ENCODE measurements at places on chromosomes 4 and X.

GRCh38 chrX:46865281-46865680 lies 28.4 kb downstream of the RP2 start:
- DNase-seq = peak; percentile 47

- DNase-seq = peak; percentile 27
These were observed 3.9 kb downstream of the MAML3 start for GRCh38 chr4:140149846-140150635.

GRCh38 chr4:2416564-2417225 lies 1.8 kb downstream of the ZFYVE28 start:
- DNase-seq = no peak

DNA sequence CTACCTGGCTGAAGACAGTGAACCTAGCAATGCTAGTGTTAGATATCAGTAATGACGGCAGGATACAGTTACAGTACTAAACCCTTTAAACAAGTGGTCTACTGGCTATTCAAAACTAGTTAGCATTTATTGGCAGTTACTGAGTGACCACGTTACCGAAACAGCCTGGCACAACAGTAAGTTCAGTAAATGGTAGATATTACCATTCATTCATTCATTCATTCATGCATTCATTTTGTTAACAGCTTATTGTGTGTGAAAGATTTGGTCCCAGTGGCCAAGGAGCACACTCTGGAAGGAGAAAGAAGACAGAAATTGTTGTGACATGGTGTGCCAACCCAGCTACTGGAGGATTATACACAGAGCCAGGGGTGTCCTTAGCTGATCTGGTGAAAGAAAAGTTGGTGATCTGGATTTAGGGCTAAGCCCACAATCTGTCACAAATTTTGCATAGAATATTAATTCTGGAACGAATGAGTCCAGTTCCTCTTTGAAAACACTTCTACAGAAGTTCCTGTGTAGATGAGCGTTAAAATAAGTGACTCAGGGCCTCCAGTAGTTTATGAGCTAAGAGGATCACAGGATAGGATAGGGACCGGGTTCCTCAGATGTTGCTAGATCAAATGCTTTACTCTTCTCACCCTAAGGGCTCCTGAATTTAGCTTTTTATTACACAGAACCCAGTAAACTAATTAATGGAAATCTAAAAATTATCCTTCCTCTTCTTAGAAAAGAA lies 179.1 kb downstream of the CBR4 start:
- peak; percentile 56 for DNase-seq

GRCh38 chrX:16433021-16433420 lies 216.9 kb upstream of the S100G start:
- DNase-seq = no peak

DNA sequence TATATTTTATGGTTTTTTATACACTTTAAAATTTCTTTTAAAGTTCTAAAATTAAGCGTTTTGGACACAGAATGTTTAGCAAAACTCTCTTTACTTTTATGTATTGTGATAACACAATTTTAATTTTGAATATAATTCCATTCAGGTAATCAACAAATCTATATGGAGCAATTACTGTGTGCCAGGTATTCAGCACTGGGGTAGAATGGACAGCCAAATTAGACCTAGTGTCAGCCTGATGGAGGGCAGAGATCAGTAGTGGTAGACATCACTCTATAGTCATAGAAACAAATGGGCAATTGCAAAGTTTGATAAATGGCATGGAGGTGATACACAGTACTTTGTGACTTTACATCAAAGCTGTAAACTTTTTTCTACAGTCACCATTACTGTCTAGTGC lies 41.8 kb upstream of the UNC5C start:
- no peak for DNase-seq

- no peak for DNase-seq
These were observed 33.6 kb downstream of the KDM6A start for GRCh38 chrX:44906542-44906941.

GRCh38 chrX:49695276-49696180 lies at the start of gene PAGE1:
Gene PAGE1, minus strand, starts transcription at chrX:49695984. Its CDS starts 1,214 bp downstream, at chrX:49694770.
- no peak for DNase-seq

- DNase-seq = peak; percentile 39
These were observed 28.0 kb upstream of the RBM41 start for GRCh38 chrX:107146670-107147069.

GRCh38 chr4:37475087-37475486 lies 211.1 kb downstream of the RELL1 start:
- no peak for DNase-seq

- DNase-seq = no peak
These were observed 172.2 kb downstream of the DCLK2 start for GRCh38 chr4:150250293-150250997.

DNA sequence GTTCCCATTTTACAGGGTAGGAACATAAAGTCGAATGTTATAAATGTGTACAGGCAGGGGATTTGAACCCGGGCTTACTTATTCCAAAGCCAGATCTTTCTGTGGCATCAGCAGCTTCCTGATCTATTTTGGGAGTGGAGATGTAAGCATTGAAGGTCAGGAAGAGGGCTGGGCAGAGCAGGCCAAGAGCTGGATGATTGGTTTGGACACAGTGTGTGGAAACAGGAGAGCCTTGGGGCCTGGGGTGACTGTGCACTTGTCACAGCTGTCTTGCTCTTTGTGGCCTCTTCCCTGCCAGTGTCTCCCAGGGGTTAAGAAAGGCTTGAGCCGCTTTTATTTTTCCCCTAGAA lies 127.9 kb upstream of the ENPP6 start:
- DNase-seq = peak; percentile 83

GRCh38 chr4:53960843-53961242 lies 103.6 kb downstream of the CHIC2 start:
- no peak for DNase-seq

DNA sequence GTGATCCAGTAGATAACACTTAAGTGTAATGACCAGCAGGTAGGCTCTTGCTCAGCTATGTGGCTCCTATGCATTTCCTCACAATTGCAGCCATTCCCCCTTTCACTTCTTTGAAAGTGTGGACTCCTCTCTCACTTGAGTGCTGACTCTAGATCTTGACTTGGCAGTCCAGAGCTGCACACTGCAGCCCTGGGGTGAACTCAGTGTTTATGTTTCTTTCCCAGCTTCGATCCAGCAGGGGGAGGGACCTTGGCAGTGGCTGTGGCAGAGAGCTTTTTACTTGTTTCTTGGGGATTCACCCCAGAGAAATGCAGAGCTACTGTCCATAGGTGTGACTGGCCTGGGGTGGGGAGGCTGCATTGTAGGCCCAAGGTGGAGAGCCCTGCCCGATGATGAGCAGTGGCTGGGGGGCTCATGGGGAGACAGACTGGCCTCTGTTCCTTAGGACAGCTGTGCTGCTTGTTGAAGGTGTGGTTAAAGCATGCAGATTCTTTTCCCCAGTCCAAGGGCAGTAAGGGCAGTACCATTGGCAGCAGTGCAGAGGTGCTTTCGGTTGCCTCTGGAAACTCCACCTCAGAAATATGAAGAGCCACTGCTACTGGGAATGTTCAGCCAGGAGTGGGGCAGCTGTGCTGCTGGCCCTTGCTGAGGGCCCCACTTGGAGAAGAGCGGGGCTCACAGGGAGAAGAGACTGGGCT lies 134.7 kb downstream of the SH3BGRL start:
- DNase-seq = no peak

DNA sequence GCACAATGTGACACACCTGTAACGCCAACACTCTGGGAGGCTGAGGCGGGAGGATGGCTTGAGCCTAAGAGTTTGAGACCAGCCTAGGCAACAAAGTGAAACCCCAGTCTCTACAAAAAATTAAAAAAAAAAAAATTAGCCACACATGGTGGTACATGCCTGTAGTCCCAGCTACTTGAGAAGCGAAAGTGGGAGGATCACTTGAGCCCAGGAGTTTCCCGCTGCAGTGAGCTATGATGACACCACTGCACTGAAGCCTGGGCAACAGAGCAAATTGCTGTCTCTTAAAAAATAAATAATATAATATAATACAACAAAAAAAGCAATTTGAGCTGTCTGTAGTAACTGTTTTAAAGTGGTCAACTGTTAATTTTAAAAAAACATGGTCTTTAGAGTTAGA lies 13.2 kb downstream of the SPOCK3 start:
- peak; percentile 27 for DNase-seq

GRCh38 chr4:6493658-6494304 lies 21.4 kb upstream of the PPP2R2C start:
- DNase-seq = no peak

GRCh38 chr4:42396752-42397634 lies at the start of gene SHISA3:
Gene SHISA3, plus strand, starts transcription at chr4:42397488. Its CDS starts 569 bp downstream, at chr4:42398057.
- DNase-seq = no peak

GRCh38 chr4:155777971-155778735 lies 19.3 kb downstream of the GUCY1B1 start:
- no peak for DNase-seq

DNA sequence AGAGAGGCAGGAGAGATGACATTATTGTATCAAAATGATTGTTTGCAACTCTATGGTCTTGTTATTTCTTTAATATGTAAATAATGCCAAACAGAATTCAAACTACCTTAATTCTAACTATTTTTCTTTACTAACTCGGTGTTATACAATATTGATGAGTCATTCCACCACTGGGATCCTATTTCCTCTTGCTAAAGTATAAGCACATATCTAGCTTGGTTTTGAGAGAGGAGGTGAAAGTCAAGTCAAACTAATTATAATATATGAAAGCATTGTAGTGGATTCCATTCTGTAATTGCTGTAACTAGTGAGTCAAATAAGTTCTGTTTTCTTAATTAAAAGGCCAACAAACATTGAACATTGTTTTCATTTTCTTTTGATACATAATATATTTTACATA lies 837.6 kb downstream of the PDHA2 start:
- DNase-seq = no peak

DNA sequence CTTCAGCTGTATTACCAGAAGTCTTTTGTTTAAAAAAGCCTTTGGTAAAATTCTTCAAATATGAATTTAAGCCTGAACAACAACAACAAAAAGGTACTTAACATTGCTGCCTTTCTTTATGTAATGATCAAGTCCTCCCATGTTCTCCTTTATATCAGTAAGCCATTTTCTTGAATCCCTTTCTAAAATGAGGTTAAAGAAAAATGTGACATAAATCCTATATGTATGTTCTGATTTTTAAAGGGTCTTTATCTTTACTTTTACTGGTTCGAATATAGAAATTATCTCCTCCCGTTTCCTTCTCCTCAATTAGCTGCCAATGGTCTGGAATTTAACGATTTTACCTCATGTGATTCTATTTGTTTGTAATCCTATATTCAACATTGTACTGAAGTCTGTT lies 522.8 kb downstream of the IL1RAPL1 start:
- DNase-seq = no peak

GRCh38 chrX:33133320-33133719 lies 78.0 kb downstream of the DMD start:
- DNase-seq = no peak

- no peak for DNase-seq
These were observed 319.6 kb downstream of the PTTG2 start for GRCh38 chr4:38279650-38280322.

GRCh38 chr4:173014113-173014558 lies 154.5 kb upstream of the GALNT7 start:
- peak; percentile 29 for DNase-seq

DNA sequence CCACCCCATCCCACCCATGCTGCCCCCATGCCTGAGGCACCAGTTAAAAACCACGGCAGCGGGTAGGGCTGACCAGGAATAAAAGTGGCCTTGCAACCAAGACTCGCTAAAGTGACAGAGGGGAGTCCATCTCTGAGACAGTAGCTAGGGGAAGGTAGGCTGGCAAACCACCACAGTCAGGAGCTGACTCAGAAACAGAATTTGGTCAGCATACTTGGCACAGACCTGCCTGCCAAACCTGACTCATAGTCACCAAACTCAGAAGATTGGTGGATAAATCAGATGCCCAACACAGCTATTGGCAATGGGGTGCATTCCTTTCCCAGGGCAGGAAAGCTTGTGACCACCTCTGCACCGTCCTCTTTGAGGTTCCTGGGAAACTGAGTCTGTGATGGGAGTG lies 193.8 kb downstream of the BCOR start:
- no peak for DNase-seq

GRCh38 chr4:48024522-48024921 lies 8.0 kb downstream of the NIPAL1 start:
- no peak for DNase-seq

DNA sequence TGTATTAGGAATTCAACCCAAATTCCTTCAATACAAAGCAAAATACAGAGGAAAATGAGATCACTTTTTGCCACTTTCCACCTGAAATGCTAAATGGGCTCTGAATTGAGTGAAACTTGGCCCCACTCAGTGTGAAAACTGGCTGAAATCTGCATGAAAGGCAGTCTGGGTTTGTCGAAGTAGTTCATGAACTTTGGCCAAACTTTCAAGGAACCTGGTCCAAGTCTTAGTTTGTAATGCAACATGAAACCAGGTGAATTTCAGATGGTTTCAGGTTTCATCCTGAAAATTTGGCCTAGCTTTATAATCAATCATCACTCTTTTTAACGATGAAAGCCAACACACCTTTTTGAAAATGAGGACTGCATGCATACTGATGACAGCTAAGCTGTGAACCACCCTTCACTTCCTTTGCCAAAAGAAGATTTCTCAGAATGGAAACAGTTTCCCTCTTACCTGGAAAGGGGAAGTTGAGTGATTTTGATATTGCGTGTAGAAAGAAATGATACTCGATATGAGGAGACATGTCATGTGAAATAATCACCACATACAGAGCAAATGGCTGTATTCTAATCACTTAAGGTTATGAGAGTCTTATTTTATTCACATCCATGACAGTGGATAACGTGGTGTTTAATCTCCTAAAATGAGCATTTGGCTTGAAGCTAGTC lies 209.9 kb upstream of the ETNPPL start:
- no peak for DNase-seq

GRCh38 chr4:125016892-125017299 lies 297.9 kb upstream of the FAT4 start:
- no peak for DNase-seq

DNA sequence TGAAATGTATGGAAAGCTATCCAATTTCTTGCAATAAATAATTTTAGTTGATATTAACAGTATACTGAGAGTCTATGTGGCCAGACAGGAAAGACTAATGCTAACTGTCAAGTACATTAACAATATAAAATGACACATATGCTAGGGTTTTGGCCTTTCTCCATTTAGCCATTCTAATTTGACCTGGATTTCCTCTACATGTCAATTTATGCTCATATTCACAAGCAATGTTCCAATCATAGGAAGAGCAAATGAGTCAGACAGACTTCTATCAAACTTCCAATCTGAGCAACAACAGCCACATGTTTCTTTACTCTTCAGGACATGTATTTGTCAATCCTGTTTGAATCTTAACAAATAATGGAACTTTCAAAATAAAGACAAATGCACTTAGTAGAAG lies 53.6 kb downstream of the CORIN start:
- no peak for DNase-seq

- no peak for DNase-seq
These were observed 24.6 kb upstream of the PDLIM3 start for GRCh38 chr4:185559915-185560281.

DNA sequence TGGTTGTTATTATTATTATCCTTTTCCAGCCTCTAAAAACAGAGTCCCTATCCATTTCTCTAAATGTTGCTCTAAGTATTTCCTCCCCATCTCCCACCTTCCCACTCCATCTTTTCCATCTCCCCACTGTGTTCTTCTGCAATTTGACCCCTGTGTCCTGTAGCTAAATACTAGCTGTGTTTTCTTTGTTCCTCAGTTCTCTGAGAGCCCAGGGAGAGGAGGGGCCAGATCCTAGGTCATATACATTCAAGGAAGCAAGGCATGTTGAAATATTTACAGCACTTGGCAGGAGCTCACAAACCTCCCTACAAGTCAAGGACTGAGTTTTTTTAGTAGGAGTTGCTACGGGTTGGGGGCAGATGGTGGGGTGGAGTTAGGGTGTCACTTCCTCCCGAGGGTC lies 10.5 kb downstream of the SLC16A2 start:
- no peak for DNase-seq
